CD4-positive, alpha-beta T cell treated with Interleukin-6 for 4 hours (primary cell): ENCODE measurements at places on chromosomes 5 and 9.

GRCh38 chr5:41869151-41869723 is 988 bp downstream of the OXCT1 start:
- DNase-seq, result peak; percentile 5

- no peak for DNase-seq
Measured at GRCh38 chr9:108933231-108933717, 650 bp downstream of the ELP1 start.

GRCh38 chr9:124831642-124832364 is 21.5 kb upstream of the WDR38 start:
- DNase-seq, result no peak

DNA sequence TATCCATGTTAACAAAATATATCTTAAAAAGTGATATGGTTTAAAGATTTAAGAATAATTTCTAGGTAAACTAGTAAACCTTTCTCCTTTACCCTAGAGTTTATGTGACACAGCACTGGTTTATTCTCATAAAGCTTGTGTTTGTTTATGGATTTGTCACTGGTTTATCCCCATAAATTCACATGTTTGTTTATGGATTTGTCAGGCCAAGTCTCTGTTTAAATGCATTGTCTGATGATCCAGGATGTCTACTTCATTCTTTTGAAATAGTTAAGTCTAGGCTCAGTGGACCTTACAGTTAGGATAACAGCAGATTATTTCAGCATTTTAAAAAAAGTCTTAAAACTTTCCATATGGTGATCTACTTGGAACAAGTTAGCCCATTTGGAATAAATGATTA is 334.0 kb downstream of the ARRDC3 start:
- no peak for DNase-seq

DNA sequence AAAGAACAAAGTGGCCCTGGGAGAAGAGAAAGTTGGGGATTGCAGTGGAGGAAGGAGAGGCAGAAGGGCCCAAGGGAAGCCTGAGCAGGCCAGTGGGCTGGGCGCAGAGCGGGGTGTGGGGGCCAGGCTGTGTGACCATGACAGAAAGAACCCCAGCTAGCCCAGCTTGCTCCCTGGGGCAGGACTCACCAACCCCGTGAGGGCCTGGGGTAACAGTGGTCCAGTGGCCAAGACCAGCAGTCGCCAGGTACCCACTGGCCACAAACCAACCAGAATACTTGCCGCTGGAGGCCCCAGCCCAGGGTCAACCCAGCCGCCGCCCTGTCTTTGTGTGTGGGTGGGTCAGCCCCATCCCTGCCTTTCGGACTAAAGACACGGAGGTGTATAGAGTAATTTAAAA is 146.5 kb downstream of the CACNA1B start:
- DNase-seq, result no peak

GRCh38 chr5:158698023-158698639 is 401.6 kb downstream of the EBF1 start:
- DNase-seq, result no peak

DNA sequence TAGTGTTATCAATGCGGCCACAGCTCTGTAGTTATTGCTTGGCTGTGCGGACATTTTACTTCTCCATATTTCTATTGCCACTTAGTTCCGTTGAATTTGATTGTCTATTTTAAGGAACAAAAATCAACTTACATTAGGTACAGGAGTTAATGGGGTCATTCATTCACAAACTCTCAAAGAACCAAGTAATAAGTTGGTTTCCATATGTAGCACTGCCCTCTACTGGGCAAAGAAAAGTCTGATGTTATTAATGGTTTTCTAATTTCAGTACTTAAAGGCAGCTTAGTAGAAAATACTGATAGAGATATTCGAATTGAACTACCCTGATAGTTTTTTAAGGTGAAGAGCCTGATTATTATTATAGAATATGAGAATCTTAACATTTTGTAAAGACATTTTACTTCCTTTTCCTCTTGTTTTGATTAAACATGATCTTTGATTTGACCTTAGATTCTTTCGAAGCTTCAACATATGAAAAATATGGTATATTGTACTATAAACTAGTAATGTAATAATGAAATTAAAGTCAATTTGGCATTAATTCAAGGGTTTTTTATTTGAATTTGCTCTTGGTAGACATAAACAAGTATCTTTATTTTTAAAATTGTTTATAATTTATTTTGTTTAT is 119.5 kb upstream of the CTNND2 start:
- DNase-seq, result no peak

DNA sequence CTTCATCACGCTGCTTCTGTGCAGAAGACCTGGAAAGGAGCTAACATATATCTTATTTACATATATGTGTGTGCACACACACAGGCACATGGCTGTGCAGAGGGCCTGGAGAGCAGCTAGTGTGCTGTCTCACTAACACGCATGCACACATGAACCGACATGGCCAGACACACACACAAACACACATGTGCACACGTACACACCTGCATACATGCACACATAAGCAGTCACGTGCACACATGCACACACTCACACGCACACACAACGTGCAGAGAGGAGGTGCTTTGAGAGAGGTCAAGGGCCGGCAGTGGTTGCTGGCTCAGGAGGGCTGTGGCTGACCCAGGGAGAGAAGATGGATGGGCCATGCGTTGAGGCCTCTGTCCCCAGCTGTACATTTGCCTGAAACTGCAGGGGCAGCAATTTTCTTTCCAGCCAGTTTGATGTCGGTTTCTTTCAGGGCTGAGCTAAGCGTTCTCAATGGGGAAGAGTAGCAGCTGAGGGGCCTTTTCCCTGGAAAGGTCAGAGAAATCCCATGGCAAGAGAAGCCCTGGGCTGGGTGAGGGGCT is 66.7 kb downstream of the OLFM1 start:
- no peak for DNase-seq

- DNase-seq, result no peak
Measured at GRCh38 chr5:109762821-109763220, 73.1 kb downstream of the MAN2A1 start.
